Activated naive CD8-positive, alpha-beta T cell treated with anti-CD3 and anti-CD28 coated beads, Interleukin-2, amount 50 U/mL, for 24 hours (primary cell): ENCODE measurements at places on chromosomes 1 and 21.

GRCh38 chr21:19810779-19811178 lies 1187.4 kb upstream of the NCAM2 start:
- H3K27ac ChIP-seq: no peak overlapping the region
- DNase-seq: no peak
- no peaks in the 10 kb centered on the region for H3K4me1 ChIP-seq
- no peak overlapping the region for H3K4me3 ChIP-seq
- no peaks in the 10 kb centered on the region for H3K36me3 ChIP-seq

DNA sequence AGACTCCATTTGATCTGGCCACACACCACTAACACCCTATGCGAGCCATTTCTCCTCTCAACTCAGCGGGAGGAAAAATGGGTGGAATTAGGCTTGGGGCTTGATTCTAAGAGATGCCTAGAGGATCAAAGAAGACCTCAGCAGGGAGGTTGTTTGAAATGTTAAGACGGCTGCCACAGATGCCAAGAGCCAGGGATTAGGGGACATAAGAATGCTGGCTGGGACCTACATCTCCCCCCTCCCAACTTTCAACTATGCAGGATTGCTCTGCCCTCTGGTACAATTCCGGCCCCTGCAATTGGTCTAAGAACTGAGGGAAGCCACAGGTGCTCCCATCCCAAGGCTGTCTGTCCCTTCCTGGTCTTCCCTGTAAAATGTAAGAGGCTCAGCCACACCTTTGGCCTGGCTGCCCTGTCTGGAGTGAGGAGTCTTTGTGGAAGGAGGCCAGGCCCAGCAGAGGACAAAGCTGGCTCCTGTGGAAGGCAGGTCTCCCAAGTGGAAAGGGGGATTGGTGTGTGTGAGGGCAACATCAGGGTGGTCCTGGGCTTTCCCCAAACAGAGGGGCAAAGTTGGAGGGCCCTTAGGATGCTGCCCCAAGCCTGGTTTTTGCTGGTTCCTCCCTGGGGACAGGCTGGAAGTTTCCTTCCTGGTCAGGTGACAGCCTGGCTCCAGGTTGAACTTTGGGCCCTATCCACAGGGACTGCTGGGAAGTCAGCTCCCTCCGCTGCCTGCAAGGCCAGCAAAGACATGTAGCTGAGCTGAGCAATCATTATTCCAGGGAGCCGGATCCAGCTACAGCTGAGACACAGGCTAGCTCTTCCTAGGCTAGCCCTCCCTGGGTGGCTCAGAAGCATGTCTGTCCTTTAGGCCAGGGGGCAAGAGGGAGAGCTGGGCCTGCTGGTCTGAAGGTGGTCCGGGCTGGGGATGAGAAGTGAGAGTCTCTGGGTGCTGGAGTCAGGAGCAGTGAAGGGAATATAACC lies 34.5 kb upstream of the SYNC start:
- H3K27ac ChIP-seq: no peak overlapping the region
- H3K36me3 ChIP-seq: no peaks in the 10 kb centered on the region

GRCh38 chr1:1939296-1940122 lies 20.4 kb upstream of the TMEM52 start:
- H3K27me3 ChIP-seq: peaks cover 4% of the 10 kb centered on the region
- no peak for DNase-seq
- no peaks in the 10 kb centered on the region for H3K4me1 ChIP-seq
- H3K36me3 ChIP-seq: no peaks in the 10 kb centered on the region

- no peak for DNase-seq
- H3K36me3 ChIP-seq: no peaks in the 10 kb centered on the region
- no peak overlapping the region for H3K27ac ChIP-seq
- no peak overlapping the region for H3K4me3 ChIP-seq
Measured at GRCh38 chr1:199510314-199510713, 517.2 kb upstream of the NR5A2 start.

DNA sequence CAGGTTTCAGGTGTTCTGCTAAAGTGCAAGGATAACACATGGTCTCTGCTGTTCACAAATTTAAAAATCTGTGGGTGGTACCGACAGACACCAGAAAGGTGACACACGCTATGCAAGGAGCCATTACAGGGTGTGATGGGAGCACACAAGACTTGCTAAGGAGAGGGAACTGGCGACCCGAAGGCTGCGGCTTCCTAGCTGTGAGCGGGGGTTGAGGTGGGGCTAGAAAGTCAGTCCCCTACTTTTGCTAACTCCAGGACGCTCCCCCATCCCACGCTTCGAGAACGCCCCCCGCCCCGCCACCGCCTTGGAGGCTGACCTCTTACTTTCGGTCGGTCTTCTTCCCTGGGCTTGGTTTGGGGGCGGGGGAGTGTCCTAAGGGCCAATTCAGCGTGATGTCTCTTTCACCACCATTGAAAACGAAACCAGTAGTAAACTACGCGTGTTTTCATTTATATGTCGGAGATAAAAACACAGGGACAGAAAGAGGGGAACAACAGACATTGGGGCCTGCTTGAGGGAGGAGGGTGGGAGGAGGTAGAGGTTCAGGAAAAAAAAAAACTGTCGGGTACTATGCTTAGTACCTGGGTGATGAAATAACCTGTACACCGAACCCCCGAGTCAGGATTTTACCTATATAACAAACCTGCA lies 1.1 kb downstream of the CKS1B start:
- H3K36me3 ChIP-seq: peaks cover 26% of the 10 kb centered on the region
- H3K4me3 ChIP-seq: no peak overlapping the region
- DNase-seq: peak; percentile 74
- H3K27ac ChIP-seq: no peak overlapping the region

GRCh38 chr1:247358920-247359319 lies 27.3 kb upstream of the ZNF496 start:
- peaks cover 36% of the 10 kb centered on the region for H3K27me3 ChIP-seq
- DNase-seq: no peak
- H3K4me3 ChIP-seq: no peak overlapping the region
- H3K27ac ChIP-seq: no peak overlapping the region

GRCh38 chr1:30779294-30780071 lies 21.9 kb upstream of the LAPTM5 start:
- H3K36me3 ChIP-seq: no peaks in the 10 kb centered on the region
- H3K4me1 ChIP-seq: peaks cover 24% of the 10 kb centered on the region
- H3K4me3 ChIP-seq: no peak overlapping the region
- DNase-seq: peak; percentile 97

DNA sequence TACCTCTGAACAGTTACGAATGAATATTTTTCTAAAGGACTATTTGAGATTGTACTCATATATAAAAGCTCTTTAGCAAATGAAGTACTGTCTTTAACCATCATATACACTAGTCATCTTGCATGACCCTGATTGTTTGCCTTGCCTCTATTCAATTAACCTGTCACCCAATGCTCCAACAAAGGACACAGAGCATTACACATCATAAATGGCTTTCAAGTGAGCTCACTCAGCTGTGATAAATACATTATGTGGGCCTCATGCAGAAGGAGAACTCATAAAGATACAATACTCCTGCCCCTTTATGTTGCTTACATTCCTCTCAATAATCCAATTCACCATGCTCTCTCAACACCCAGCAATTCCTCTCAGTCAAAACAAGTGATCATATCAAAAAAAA lies 993.0 kb upstream of the PRMT6 start:
- no peaks in the 10 kb centered on the region for H3K4me1 ChIP-seq
- H3K36me3 ChIP-seq: no peaks in the 10 kb centered on the region
- DNase-seq: no peak

DNA sequence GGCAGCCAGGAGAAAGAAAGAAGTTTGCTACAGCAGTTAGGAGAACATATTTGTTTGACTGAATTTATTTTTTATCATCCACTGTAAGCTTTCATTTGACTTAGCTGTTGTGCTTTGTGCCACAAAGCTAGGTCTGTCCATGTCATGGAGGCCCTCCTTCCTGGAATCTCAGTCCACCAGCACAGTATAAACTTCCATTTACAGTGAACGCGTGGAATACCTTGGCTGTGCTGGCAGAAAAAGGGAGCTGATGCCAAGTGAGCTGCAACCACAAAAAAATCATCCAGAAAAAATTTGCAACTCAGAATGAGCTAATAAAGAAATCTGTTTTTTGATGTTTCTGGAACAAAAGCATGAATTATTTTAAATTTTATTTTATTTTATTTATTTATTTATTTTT lies 72.6 kb downstream of the ATP6V1G3 start:
- no peaks in the 10 kb centered on the region for H3K27me3 ChIP-seq
- H3K4me3 ChIP-seq: no peak overlapping the region
- peaks cover 8% of the 10 kb centered on the region for H3K4me1 ChIP-seq
- no peak overlapping the region for H3K27ac ChIP-seq
- no peaks in the 10 kb centered on the region for H3K36me3 ChIP-seq

DNA sequence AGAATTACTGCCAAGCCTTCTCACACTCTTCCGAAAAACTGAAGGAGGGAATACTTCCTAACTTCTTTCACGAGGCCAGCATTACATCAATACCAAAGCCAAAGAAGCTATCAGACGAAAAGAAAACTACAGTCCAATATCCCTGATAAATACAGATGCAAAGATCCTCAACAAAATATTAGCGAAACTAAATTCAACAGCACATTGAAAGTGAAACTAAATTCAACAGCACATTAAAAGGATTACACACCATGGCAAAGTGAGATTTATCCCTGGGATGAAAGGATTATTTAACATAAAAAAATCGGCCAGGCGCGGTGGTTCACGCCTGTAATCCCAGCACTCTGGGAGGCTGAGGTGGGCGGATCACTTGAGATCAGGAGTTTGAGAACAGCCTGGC lies 176.8 kb downstream of the FAF1 start:
- H3K4me3 ChIP-seq: no peak overlapping the region
- peaks cover 29% of the 10 kb centered on the region for H3K36me3 ChIP-seq
- H3K27me3 ChIP-seq: no peaks in the 10 kb centered on the region
- peaks cover 9% of the 10 kb centered on the region for H3K4me1 ChIP-seq
- no peak for DNase-seq

DNA sequence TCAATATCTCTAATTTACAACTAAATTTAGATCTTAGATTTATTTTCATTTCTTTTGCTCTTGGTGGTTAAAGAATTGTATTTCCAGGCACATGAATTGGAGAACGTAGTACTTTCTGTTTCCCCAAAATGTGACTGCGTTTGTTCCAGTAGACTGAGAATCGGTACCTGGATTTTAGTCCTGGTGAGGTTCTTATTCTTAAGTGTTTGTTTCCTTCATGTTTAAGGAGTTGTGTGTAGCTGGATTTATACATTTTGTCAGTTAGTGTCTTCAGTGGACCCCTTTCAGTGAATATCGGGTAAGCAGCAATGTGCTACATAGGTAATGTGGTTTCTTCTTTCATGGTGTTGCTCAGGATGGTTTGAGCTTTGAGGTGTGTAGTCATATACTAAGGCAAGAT lies 6.8 kb downstream of the MIER1 start:
- peak overlapping the region; percentile 93 for H3K27ac ChIP-seq
- no peak for DNase-seq
- peak overlapping the region; percentile 94 for H3K4me3 ChIP-seq
- H3K27me3 ChIP-seq: no peaks in the 10 kb centered on the region

DNA sequence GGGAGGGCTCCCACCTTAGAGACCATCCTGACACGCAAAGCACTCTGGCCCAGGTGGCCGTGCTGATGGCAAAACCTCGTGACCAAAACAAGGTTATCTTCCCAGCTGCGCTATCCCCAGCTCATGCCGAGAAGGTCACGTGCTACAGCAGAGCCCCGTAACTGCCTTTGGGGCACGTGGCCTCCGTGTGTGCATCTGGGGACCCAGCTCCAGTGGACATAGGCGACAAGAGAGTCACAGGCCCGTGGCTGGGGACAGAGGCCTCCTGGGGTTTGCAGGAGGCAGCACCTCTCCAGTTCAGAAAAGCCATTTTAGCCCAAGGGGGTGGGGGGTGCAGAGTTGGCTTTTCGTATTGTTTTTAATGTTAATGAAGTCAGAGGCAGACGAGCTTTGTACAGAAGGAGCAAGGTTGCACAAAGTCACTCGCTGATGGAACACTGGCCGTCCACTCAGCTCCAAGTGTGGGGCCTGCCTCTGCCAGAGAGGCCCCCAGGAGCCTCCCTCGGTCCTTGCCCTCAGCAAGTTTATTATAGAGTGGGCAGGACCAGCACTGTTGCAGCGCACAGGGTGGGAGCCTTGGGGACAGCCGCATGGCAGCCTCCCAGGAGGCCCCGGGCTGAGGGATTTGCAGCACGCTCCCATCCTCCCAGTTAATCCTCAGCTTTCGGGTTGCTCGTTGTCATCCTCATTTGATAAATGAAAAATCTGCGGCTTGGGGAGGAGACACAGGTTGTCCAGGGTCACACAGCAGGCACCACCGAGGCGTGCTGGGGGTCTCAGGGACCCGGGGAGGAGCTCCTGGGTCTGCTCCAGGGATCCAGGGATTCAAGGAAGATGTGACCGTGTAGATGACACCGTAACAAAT lies 8.0 kb upstream of the PDE9A start:
- H3K4me1 ChIP-seq: no peaks in the 10 kb centered on the region
- no peak for DNase-seq
- H3K27ac ChIP-seq: no peak overlapping the region
- H3K36me3 ChIP-seq: no peaks in the 10 kb centered on the region
- no peak overlapping the region for H3K4me3 ChIP-seq
- H3K27me3 ChIP-seq: peaks cover 6% of the 10 kb centered on the region

GRCh38 chr1:160789051-160789701 lies 6.8 kb upstream of the LY9 start:
- H3K27me3 ChIP-seq: no peaks in the 10 kb centered on the region
- H3K4me1 ChIP-seq: peaks cover 18% of the 10 kb centered on the region
- no peaks in the 10 kb centered on the region for H3K36me3 ChIP-seq
- peak overlapping the region; percentile 61 for H3K27ac ChIP-seq

- H3K4me1 ChIP-seq: no peaks in the 10 kb centered on the region
- peak; percentile 54 for DNase-seq
- H3K27ac ChIP-seq: no peak overlapping the region
- no peaks in the 10 kb centered on the region for H3K36me3 ChIP-seq
Measured at GRCh38 chr1:3695326-3696217, 43.3 kb downstream of the TP73 start.

GRCh38 chr1:171606402-171606941 lies 15.6 kb upstream of the MYOCOS start:
- H3K4me1 ChIP-seq: no peaks in the 10 kb centered on the region
- no peaks in the 10 kb centered on the region for H3K27me3 ChIP-seq
- H3K27ac ChIP-seq: no peak overlapping the region
- H3K36me3 ChIP-seq: no peaks in the 10 kb centered on the region
- DNase-seq: no peak
- H3K4me3 ChIP-seq: no peak overlapping the region

- no peaks in the 10 kb centered on the region for H3K4me1 ChIP-seq
- no peaks in the 10 kb centered on the region for H3K27me3 ChIP-seq
Measured at GRCh38 chr1:175911138-175911537, 167.7 kb upstream of the TNR start.

- H3K27me3 ChIP-seq: no peaks in the 10 kb centered on the region
- DNase-seq: no peak
- H3K36me3 ChIP-seq: peaks cover 13% of the 10 kb centered on the region
Measured at GRCh38 chr1:180353945-180354344, 123.9 kb downstream of the LHX4 start.

- H3K27ac ChIP-seq: no peak overlapping the region
- H3K36me3 ChIP-seq: no peaks in the 10 kb centered on the region
- DNase-seq: no peak
- peaks cover 2% of the 10 kb centered on the region for H3K27me3 ChIP-seq
- H3K4me1 ChIP-seq: no peaks in the 10 kb centered on the region
Measured at GRCh38 chr1:202112859-202113689, 9.6 kb upstream of the GPR37L1 start.

GRCh38 chr1:203038217-203038741 lies 12.0 kb downstream of the PPFIA4 start:
- H3K27me3 ChIP-seq: peaks cover 4% of the 10 kb centered on the region
- no peak for DNase-seq
- H3K4me1 ChIP-seq: peaks cover 7% of the 10 kb centered on the region
- H3K27ac ChIP-seq: no peak overlapping the region
- H3K36me3 ChIP-seq: peaks cover 4% of the 10 kb centered on the region
- H3K4me3 ChIP-seq: no peak overlapping the region
